Suprapubic skin (tissue), 4 donors: ENCODE measurements at places on chromosomes 3 and 15. TPM values are rescaled to one million over a fixed set of nuclear protein-coding genes. Genes with fewer than 3 reads are reported as not detected.

DNA sequence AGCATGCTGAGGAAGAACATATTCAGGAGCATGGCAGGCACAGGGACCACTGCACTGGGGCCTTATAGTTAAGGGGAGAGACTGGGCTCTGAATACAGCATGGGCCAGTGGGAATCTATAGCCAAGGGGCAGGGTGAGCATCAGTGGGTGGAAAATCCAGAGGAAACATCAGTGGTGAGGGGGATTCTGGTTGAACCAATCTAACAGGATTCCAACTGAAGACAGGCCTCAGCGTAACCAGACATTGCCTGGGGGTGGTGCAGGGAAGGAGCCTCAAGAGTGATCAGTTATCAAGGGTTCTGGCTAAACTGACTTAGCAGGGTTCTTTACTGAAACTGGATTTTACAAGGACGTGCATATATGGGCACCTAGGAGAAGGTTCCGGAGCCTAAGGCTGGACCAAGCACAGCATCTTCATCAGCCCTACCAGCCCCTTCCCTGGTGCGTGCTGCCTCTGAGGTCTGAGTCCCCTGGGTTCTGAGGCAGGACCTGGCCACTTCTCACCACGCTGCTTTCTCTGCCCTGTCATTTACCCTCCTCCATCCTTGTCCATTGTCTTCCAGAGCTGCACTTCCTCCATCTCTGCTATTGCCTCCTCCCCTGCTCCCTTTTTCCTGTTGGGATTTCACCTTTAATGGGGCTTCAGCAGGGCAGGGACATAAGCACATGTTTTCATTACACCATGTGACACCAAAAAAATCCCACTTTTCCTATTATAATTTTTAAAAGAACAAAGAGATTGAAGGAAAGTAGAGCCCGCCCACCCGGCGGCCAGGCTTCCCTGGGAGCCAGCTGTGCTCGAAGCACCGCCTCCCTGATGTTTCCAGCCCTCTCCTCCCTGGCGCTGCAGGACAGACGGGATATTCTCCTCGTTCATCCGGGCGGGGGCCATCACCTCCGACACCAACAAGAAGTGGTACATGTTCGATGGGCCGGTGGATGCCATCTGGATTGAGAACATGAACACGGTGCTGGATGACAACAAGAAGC lies 52.1 kb downstream of the DNAH1 start:
- peaks cover 25% of the 10 kb centered on the region for H3K36me3 ChIP-seq
- no peak overlapping the region for H3K4me3 ChIP-seq
- H3K4me1 ChIP-seq = no peaks in the 10 kb centered on the region
- no peak for DNase-seq
- H3K27me3 ChIP-seq = no peaks in the 10 kb centered on the region

GRCh38 chr15:40949756-40950207 lies 3.5 kb upstream of the CHAC1 start:
- no peak overlapping the region for H3K4me3 ChIP-seq
- H3K27me3 ChIP-seq = no peaks in the 10 kb centered on the region
- H3K27ac ChIP-seq = peak overlapping the region; percentile 28
- peaks cover 24% of the 10 kb centered on the region for H3K4me1 ChIP-seq
- H3K36me3 ChIP-seq = no peaks in the 10 kb centered on the region
- DNase-seq = no peak

DNA sequence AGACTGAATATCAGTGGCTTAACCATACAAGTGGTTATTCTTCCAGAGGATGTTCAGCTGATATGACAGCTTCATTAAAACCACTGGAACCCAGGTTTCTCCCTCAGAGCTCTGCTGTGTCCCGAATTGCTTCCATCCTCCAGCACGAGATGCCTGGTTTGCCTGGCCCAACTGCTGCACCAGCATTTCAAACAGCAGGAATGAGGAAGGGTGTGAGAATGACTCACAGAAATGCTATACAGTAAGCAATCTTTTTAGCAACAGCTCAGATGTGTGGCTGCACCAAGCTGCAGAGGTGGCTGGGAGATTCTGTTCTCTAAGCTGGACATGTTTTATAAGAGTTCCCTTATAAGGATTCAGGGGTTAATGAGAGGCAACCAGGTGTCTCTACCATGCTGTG lies 271.0 kb downstream of the GABRG3 start:
- H3K27ac ChIP-seq = no peak overlapping the region
- H3K4me3 ChIP-seq = no peak overlapping the region
- no peaks in the 10 kb centered on the region for H3K4me1 ChIP-seq
- no peaks in the 10 kb centered on the region for H3K27me3 ChIP-seq
- no peak for DNase-seq

DNA sequence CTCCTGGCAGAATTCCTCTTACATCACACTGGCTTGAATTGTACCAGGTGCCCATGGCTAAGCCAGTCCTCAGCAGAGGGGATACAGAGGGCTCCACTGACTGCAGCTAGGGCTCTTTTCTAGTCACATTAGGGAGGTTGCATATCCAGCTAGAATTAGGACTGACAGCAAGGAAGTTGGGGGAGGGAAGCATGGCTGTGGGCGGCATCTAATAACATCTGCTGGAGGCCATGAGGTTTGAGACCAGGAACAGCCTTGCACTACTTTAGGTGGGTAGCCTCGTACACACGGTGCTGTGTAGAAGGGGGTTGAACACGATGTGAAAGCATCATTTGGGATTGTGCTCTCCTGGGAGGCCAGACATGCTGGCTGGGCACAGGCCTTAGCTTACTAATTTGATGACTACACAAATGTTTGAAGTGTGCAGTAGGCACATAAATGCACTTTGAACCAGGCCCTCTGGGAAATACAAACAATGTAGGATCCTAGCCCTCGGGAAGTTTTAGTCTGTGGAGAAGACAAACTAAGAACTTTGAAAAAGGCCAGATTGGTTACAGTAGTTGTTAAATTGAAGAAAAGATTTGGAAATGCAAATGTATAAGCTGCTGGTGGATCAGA lies 30.2 kb downstream of the CHCHD6 start:
- DNase-seq = peak; percentile 18
- no peaks in the 10 kb centered on the region for H3K27me3 ChIP-seq
- no peak overlapping the region for H3K27ac ChIP-seq
- H3K4me3 ChIP-seq = no peak overlapping the region
- peaks cover 17% of the 10 kb centered on the region for H3K36me3 ChIP-seq

DNA sequence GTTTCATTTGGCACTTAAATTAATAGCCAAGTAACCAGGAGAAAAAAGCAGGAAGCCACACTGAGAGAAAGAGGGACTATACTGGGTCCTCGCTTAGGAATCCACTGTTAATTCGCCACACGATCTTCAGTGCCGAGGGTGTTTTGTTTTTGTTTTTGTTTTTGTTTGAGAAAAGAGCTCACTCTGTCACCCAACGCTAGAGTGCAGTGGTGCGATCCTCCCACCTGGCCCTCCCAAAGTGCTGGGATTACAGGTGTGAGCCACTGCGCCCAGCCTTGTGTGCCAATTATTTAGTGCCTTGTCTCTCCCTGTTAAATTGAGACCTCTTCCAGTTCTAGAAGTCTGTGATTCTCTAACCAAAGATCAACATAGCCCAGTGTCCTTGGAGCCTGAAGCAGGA lies 53.8 kb upstream of the TPM1 start:
- no peaks in the 10 kb centered on the region for H3K27me3 ChIP-seq
- H3K36me3 ChIP-seq = no peaks in the 10 kb centered on the region
- H3K27ac ChIP-seq = no peak overlapping the region

DNA sequence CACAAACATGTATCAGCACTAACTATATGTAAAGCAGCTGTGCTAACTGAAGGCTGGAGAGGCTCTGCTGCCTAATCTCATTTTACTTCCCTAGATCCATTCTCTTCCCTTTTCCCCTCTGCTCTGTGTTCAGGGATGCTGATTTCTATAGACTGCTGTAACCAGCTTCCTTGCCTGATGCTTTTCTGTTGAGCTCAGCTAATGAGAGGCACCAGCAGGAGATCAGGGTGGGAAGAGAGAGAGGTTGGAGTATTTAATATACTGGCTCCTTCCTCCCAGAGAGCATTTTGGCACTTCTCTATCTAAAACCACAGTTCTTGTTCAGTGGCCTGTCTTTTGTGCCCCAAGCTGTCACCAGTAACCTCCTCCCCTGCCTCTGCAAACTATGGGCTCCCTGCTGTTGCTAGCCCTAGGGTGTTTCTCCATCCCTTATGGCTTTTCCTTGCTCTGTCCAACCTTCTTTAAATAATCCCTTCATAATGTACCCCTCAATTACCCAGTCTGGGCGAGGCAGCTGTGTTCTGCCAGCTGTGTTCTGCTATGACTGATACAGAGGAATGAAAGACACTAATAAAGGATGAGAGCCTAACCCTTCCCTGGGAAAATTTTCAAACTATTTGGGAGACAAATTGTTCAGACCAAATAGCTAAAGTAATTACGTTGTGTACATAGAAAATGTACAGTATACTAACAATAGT lies 69.5 kb downstream of the CADPS start:
- H3K4me1 ChIP-seq = no peaks in the 10 kb centered on the region
- no peak overlapping the region for H3K27ac ChIP-seq
- no peaks in the 10 kb centered on the region for H3K36me3 ChIP-seq
- no peaks in the 10 kb centered on the region for H3K27me3 ChIP-seq

DNA sequence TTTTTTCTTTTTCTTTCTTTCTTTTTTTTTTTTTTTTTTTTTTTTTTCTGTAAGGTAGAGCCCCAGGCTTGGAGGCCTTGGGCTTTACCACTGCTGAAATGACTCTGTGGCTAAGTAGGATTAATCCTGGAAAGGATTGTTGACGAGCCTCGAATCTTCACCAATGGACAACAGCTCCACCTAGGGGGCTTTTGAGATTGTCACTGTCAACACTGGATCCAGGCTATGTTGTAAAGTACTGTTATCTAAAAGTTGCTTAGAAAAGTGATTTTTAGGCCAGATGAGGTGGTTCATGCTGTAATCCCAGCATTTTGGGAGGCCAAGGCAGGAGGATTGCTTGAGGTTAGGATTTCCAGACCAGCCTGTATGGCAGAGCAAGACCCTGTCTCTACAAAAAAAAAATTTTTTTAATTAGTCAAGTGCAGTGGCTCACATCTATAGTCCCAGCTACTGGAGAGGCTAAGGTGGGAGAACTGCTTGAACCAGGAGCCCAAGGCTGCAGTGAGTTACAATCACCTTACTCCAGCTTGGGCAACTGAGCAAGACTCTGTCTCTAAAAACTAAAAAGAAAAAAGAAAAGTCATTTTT lies 41.6 kb downstream of the KLHL18 start:
- no peaks in the 10 kb centered on the region for H3K27me3 ChIP-seq
- no peak overlapping the region for H3K4me3 ChIP-seq
- peaks cover 4% of the 10 kb centered on the region for H3K4me1 ChIP-seq
- H3K27ac ChIP-seq = no peak overlapping the region
- DNase-seq = no peak

DNA sequence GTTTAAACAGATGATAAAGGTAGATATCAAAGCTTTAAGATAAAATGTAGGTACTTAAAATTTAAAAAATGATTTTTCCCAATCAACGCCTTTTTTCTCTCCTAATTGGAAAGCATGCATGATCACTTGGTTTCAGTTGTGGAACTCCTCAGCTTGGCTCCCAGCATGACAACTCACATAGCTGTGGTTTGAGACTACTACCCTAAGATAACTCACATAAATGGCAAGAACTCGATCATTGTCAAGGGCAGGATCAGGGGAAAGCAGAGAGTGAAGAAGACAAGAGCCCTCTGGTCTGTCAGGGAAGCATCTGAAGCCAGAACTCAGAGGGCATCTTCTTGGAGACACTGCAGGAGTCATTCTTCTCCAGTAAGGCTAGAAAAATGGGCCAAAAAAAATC lies 516.7 kb downstream of the NTRK3 start:
- no peak overlapping the region for H3K27ac ChIP-seq
- H3K27me3 ChIP-seq = no peaks in the 10 kb centered on the region
- no peaks in the 10 kb centered on the region for H3K4me1 ChIP-seq
- no peak overlapping the region for H3K4me3 ChIP-seq

DNA sequence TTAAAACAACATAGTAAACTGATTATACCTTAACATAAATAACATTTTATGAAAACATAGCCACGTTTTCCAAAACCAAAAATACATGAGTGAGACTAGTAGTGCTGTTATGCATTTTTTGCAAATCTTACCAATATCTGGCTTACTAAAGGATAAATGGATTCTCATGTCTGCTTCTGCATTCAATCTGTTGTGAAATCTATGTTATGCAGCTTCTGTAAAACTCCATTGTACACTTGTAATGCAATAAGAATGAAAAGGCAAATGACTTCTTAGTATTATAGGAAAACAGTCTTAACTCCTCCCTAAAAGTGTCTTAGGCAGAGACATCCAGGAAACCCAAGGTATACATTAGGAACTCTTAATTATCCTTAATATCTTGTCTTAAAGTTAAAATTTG lies 330.9 kb upstream of the THBS1 start:
- no peaks in the 10 kb centered on the region for H3K27me3 ChIP-seq
- H3K4me1 ChIP-seq = no peaks in the 10 kb centered on the region
- no peak overlapping the region for H3K4me3 ChIP-seq
- H3K36me3 ChIP-seq = no peaks in the 10 kb centered on the region
- H3K27ac ChIP-seq = no peak overlapping the region

- no peaks in the 10 kb centered on the region for H3K36me3 ChIP-seq
- H3K4me3 ChIP-seq = no peak overlapping the region
- H3K4me1 ChIP-seq = peaks cover 45% of the 10 kb centered on the region
- DNase-seq = no peak
- H3K27me3 ChIP-seq = peaks cover 5% of the 10 kb centered on the region
Observed at GRCh38 chr3:193869221-193870201, 266.4 kb upstream of the HES1 start.

DNA sequence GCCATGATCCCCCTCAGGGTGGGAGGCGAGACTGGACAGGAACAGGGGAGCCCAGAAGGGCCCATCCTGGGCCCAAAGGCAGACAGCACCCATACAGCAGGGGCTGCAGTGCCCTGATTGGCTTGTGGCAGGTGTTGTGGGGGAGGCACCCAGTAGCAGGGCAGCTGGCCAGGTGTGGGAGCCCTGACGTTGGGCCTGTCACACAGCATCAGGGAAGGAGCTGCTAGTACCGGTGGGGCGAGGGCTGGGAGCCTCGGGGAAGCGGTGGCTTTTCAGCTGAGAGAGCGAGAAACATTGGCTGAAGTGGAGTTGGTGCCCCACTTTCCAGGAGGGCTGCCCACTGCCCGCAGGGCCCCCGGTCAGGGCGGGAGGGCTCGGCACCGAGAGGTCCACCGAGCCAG lies 19.7 kb upstream of the CYP11A1 start:
- no peaks in the 10 kb centered on the region for H3K36me3 ChIP-seq
- H3K4me3 ChIP-seq = no peak overlapping the region
- no peak overlapping the region for H3K27ac ChIP-seq
- H3K27me3 ChIP-seq = no peaks in the 10 kb centered on the region
- DNase-seq = no peak

Gene PLS1
- 9.1 TPM for total RNA-seq

Gene B3GALNT1
- total RNA-seq = 7.0 TPM

Gene LRRC28
- 28.9 TPM for total RNA-seq

Gene TKT
- total RNA-seq = 107 TPM

Gene SV2B
- total RNA-seq = 2.2 TPM

Gene CELF6
- 1.5 TPM for total RNA-seq

Gene ANP32A
- 36.6 TPM for total RNA-seq

Gene CCR8
- not detected for total RNA-seq
